ENCODE measurements at places on chromosomes 1 and 21.

GRCh38 chr1:27632387-27633297, 2.3 kb downstream of the FGR start:
- DNase-seq, result no peak

GRCh38 chr21:20451046-20451445, 547.2 kb upstream of the NCAM2 start:
- no peak for DNase-seq

DNA sequence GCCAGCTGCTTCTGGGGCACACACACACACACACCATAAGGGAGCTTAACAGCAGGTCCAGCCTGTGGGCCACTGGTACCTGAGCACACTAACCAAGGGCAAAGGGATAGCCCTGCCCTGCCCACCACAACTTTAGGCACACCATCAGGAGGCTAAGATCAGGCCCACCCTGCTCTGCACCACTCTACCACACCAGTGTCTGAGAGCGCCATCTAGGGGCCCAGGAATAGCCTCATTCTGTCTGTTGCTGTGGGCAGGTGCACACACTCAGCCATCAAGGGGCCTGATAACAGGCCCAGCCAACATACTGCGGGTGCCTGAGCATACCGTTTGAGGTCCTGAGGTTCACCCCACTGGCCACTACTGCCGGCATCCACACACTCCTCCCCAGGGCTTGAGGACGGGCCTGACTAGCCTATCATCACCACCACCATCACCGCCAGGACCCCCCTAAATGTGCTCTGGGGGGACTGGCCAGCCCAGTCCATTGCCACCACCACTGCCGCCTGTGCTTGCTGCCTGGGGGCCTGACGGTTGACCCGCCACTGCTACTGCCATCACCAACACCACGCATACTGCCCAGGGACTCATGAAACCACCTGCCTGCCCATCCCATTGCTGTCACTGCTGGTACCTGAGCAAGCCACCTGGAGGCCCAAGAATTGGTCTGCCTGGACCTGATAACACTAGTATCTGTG, 31.3 kb downstream of the NSL1 start:
- DNase-seq, result peak; percentile 36

DNA sequence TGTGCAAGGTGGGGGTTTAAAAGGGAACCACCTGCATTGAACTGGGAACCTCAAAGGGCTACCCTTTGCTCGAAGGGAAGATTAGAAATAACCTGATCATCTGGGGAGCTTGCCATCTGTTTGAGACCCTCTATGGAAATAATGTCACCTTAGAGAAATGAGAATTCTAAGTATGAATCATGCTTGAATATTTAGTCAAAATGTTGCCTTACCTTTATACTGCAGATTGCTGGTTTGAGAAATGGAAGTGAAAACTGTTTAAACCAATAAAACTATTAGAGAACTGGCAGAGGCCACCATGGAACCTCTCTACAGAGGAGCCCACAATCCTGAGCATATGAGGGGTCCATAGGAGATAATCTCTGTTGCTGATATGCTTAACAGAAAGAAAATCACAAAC, 131.2 kb upstream of the FAM78B start:
- no peak for DNase-seq

DNA sequence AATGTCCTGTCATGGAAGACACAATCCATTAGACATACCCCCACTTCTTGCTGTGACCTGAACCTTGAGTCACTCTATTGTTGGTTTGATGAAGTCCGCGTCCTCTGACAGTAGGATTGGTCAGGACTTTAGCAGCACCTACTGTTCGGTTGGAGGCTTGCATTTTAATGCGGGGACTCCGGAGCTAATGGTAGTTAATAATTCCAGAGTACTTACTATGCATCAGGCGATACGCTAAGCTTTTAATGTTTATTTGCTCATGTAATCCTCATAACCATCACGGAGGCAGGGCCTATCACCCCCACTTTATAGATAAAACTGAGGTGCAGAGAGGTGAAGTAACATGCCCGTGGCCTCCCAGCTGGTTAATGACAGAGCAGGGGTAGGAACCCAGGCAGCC, 7.9 kb upstream of the ELF3 start:
- DNase-seq, result no peak

- no peak for DNase-seq
Measured at GRCh38 chr1:5950201-5950895, 41.9 kb downstream of the NPHP4 start.

DNA sequence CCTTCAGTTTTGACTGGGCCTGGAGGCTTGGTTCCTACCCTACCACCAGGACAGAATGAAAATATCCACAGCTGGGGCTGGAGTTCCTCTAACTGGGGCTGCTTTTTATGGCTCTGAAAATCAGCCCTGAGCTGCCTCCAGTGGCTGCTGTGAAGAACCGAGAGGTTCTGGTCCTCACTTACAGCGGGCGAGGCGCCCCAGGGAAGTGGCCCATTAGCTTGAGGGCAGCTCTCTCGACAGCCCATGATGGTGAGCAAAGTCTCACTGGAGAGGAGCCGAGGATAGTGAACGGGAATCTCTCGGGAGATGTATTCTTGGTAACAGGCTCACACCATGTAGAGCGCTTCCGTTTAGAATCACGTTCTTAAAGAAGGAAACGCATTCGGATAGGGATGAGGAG, 459.7 kb downstream of the KIF26B start:
- peak; percentile 39 for DNase-seq

- no peak for DNase-seq
Measured at GRCh38 chr1:168054117-168054516, 82.6 kb downstream of the GPR161 start.

- no peak for DNase-seq
Measured at GRCh38 chr1:40694353-40694874, 2.9 kb downstream of the NFYC start.

GRCh38 chr1:91006113-91006908, 15.5 kb downstream of the ZNF644 start:
- no peak for DNase-seq

DNA sequence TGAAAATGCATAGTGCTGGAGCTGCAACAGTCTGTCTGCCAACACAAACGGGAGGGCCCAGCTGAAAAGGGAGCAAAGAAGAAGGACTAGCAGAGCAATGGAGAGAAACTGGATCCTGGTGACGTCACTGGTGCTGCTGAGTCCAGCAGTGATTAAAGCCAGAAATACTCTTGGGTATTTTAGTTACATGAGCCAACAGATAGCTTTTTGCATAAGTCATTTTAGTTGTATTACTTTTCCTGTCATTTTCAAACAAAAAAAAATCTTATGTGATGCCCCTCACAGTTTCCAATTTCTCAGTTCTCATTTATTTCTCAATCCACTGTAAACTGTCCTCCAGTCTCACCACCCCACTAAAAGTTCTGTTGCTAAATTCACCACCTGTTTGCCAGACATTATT, 38.7 kb upstream of the NEK7 start:
- peak; percentile 98 for DNase-seq

DNA sequence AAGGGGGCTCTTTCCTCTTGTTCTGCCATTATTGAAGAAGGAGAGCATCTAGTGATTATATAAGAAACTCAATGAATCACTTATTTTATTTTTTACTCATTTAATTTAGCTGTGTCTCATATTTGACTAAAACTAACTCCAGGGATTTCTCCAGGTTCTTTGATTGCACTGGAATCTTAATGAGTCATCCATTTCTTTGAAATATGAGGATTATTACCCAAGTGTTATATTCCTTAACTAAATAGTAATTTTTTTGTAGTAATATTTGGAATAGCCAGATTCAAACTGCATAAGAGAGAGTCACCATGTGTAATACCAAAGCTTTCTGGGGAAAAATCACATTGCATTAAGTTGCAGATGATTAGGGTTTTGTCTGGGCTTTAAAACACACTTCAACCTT, 59.5 kb downstream of the NTMT2 start:
- no peak for DNase-seq

DNA sequence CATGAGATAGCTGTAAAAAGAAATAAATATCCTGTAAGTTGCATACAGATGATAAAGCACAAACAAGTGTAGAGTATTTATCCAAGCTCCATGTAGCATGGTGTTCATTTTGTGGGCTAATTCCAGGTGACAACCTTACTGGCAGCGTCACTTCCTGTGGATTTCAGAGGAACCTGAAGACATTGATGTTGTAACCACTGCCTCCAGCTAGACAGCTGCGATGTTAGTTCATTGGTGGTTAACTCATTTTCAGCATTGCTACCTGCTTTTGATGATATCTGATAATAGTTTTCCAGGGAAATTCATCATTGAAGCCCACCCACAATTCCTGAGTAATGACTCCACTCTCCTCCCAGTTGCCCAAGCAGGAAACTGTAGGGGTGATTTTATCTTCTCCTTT, 3.0 kb downstream of the HSD3B1 start:
- no peak for DNase-seq

DNA sequence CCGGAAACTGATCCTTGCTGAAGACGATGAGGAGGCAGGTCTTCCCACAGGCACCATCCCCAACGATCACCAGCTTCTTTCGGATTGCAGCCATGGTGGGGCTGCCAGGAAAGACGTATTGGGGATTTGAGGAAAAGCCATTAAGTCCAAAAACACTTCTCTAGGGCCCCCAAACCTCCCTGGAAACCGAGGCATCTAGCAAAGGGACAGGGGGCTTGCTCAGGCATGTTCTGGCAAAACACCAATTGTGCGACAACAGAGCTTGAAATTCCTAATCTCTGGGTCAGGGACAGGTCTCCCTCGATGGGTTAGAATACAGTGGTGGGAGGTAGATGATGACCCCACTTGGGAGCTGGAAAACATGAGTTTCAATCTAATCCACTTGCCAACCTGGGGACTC, 3.2 kb downstream of the RHOC start:
- no peak for DNase-seq

DNA sequence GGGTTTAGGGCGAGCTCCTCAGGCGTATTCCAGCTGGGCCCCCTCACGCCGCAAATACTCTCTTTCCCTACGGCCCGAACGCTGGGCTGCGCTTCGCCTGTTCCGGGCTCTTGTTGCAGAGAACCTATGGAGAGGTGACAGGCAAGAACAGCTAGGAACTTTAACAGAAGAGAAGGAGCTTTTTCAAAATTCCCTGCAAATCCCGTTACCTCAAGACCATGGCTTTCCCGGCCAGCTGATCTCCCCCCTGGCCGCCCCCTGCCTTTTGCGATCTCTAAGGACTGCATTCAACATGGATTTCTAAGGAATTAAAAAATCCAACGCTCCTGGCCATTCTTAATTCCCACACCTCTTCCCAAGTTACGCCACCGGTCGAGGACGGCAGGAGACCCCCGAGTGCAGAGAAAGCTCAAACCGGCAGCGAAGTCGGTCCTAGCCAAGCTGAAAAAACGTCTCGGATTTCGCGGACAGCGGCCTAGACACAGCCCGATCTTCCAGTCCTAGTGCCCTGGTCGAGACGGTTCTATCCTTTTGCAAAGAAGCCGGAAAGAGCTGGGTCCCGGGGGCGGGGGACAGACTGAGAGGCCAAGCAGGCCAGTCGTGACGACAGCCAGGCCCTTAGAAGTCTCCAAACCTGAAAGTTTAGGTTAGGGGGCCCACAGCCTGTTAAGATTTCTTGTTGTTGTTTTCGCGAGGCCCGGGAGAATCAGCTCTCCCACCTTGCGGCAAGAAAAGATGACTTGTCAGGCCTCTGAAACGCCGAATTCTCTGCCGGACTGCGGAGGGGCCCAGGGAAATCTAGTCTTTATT, 1.1 kb upstream of the TBX15 start:
- no peak for DNase-seq

DNA sequence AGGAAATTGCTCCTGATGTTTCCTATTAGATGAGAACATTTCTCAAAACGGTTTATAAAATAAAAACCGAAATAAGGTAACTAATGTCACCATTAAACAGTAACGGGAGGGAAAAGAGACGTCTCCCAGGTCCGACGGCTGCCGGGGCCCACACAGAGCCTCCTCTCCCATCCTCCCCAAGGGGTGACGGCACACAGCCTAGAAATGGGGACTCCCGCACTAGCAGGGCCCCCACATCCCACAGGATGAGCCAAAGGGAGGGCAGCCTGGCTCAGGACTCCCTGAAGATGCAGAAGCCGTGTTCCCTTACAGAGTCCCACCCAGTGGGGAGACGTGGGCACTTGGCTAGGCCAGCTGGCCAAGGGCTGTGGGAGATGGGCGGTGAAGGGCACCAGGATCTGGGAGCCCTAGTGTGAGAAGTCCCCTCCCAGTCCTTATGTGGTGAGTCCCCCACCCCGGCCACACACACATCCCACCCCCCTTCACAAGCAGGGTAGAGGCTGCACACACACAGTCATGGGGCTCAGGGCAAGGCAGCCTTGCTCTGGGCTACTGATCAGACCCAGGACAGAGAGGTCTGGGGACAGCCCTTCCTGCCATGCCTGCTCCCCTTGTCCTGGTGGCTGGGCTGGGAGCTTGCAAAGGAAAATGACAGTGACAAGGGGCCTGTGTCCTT, 3.3 kb downstream of the KRTAP10-3 start:
- DNase-seq, result no peak
